Activated CD4-positive, alpha-beta T cell treated with anti-CD3 and anti-CD28 coated beads, Interleukin-2, amount 50 U/mL, for 16 hours (primary cell): ENCODE measurements at places on chromosomes 1 and 21.
A peak's percentile ranks its signal among the peaks of the same experiment; 100 is the strongest.

DNA sequence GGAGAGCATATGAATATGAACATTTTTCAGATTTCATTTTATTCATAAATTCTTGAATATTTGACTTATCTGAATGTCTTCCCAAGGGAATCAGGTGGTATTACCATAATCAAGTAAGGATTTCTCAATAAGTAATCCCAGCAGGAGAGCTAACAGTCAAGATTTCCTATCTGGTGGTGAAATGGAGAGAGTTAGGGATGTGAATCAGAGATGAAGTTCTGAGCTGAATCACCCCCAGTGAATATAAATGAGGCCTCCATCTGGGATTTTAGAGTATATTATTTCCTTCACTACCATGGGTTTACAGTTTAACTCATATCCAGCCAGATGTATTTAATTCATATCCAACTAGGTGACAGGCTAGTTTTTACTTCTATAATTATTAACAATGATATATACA, 61.5 kb upstream of the RGS2 start:
- no peak for DNase-seq

- DNase-seq, result no peak
Measured at GRCh38 chr1:17520041-17520440, 19.5 kb upstream of the ARHGEF10L start.

DNA sequence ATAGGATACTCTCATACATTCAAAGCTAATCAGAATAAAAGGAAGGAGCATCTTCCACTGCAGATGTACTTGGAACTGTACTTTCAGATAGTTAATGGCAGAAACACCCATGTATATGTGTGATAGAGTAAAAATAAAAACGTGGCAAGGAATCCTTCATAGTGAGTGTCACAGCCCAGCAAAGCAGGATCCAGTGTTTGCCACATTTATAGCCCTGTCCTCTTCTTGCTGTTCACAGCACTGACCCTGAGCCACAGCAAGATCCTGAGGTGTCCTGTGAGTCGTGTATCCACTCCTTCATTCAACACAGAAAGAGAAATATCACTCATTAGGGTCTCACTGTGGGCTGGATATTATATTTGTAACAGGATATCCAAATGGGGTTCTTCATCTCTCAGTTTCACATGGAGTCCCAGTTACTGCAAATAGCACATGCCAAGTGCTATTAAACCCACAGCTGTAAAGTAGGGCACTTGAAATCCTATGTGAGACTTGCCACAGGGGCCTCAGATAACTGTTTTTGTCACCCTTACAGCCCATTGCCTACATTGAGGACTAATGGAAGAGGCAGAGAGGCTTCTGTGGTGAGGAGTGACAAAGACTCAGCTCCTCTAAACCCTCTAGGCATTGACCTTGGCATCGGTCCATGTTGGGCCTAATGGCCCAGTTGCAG, 41.3 kb downstream of the CYP2J2 start:
- no peak for DNase-seq

DNA sequence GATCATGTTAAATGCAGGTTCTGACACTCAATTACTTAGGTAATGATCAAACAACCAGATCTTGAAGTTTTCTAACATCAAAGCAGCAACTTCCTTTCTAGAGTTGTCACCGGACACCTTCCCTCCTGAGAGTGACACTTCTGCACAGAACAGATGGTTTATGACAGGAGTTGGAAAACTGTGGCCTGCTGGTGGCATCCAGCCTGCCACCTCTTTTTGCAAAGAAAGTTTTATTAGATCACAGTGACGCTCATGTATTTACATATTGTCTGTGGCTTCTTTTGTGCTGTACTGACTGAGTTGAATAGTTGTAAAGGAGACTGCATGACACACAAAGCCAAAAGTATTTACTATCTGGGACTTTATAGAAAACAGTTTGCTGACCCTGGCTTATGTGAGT, 28.3 kb downstream of the DDR2 start:
- no peak for DNase-seq

- DNase-seq, result no peak
Measured at GRCh38 chr1:172145656-172146055, 274.8 kb upstream of the C1orf105 start.

- DNase-seq, result no peak
Measured at GRCh38 chr21:45901061-45901690, 80.4 kb upstream of the COL6A1 start.

DNA sequence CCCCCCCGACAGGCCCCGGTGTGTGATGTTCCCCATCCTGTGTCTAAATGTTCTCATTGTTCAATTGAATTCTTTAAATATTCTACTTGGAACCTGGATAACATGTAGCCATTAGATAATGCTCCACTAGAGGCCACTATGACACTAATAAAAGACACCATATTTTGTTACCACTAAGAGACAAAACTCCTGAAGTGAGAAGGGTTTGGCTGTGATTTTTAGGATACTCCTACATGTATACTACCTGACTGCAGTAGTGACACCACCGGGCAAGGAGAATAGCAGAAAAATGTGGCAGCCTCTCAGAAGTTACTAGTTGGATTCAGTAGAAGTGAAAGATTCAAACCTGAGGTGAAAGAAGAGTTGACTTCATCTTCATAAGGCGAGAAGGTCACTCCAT, 36.0 kb downstream of the F5 start:
- DNase-seq, result peak; percentile 54

GRCh38 chr1:6162341-6162740, 17.8 kb downstream of the CHD5 start:
- no peak for DNase-seq

DNA sequence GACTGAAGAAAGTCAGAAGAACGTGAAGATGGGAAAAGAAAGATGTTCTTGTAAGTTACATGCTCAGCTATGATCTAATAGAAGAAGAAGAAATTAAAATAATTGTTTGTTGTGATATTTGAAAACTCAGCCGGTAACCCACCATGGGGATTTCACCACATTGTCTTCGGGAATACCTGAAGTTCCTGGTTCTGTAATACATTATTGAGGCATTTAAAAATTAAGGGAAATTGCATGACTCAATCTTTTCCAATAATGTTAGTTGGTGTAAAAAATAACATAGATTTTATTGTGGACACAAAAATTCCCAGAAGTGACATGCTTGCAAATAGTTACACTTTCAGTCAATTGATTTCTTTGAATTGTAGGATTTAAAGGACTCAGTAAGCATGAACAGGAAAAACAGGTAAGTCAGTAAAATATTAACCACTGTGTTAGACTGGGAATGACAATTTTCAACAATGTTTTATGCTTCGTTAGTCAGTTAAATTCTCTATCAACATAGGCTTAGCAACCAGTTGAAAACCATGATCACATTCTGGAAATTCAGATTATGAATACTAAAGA, 745.1 kb downstream of the LTN1 start:
- DNase-seq, result no peak

DNA sequence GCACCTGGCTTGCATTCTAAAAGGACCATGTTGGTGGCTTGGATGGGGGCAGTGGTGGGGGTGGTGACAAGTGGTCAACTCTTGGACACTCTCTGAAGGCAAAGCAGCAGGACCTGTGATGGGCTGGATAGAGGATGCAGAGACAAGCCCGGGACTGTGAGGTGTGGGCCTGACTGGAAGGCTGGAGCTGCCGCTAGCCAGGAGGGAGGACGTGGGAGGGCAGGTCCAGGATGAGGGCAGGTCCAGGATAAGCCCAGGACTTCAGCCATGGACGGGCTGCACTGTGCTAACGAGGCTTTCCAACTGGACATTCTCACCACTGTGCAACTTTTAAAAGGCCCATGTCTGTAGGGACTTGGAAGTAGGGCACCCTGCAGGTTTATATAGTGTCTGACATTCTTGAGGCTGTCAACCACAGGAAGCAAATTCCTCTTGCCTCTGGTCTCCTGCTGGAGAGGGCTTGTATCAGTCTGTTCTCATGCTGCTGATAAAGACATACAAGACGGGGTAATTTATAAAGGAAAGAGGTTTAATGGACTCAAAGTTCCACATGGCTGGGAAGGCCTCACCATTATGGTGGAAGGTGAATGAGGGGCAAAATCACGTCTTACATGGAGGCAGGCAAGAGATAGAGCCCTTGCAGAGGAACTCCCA, 8.3 kb upstream of the C1orf167 start:
- DNase-seq, result no peak

DNA sequence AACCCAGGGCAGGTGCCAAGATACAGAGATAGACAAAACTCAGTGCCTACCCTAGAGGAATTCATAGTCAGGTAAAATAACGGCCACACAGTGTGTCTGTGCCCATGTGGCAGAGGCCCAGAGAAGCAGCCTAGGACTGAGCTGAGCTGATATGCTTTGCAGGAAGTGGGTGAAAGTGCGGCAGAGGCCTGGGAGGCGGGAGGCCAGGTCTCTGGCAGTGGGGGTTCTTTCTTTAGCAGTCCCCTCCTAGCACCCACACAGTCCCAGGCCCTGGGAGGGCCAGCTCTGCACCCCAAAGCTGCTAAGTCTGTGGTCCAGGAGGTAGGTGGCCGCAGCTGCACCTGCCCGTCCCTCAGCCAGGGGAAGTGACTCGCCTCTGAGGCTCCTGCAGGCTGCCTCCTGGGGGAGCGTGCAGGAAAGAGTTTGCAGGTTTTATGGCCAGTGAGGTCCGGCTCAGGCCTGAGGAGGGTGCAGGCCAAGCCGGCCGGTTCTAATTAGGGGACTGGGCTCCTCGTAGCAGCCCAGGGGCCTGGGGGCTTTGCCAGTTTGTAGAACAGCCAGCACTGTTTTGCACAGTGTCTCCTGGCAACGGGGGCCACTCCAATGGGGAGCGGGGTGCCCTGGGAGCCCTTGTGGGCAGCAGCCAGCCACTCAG, 107.9 kb downstream of the SPSB1 start:
- DNase-seq, result no peak

DNA sequence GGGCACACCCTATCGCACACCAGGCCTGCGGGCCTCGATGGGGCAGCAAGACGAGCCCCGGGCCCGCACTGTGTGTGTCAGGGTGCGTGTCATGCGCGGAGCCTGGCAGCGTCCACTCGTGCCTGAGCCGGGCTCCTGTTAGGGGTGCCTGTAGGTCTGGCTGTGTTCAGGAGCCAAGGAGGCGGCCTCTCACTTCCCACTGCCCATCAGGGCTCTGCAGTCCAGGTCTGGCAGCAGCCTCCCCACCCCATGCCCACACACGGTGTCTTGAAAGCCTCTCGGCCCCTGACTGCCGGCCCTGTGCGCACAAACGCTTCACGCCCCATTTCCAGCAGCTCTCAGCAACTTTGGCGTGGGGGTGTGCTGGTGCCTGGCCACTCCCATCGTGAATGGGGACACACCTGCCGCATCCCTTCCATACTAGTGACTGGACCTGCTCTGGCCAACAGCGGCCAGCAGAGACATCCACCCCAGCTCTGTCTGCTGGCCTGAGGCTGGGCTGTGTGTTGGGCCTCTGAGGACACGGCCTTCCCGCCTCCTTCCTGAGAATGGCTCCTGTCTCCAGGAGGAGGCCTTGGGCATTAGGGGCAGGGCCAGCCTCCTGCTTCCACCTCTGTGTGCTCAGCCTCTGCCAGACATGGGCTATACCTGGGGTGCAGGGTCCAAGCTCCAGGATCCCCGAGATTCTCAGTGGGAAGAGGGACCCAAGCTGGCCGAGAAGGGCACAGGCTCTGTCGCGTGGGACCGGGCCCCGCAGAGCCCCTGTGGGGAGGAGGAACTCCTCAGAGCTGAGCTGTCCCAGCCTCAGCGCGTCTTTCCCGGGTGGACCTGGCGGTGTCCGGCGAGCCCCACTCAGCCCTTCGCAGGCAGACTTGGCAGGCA, 41.8 kb upstream of the ACTRT2 start:
- no peak for DNase-seq

- no peak for DNase-seq
Measured at GRCh38 chr1:183792300-183792699, 12.6 kb upstream of the RGL1 start.

- no peak for DNase-seq
Measured at GRCh38 chr1:154629061-154629674, 21.2 kb upstream of the ADAR start.

DNA sequence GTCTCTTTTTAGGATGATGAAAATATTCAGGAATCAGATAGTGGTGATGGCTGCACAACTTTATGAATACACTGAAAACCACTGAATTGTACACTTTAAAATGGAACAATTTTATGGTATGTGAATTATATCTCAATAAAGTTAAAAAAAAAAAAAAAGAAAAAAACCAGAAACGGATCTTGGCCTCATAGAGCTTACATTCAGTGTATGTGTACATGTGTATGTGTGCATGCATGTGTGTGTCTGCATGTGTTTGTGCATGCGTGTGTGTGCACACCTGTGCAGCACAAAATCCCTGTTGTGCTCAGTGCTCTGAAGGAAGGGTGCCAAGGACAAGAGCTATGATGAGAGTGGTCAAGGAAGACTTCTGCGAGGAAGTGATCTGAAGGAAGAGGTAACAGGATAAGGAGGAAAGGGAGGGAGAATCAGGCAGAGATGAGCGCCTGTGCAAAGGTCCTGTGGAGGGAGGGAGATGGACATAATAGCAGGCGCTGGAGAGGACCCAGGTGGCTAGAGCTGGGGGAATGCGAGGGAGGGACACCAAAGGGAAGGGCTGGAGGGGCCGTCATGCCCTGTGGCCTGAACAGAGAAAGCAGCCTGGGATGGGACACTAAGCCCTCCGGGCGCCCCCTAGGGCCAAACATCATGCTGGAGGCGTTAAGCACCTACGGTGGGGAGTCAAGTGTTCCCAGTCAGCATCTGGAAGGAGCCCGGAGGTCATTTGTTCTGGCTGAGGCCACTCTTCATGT, 25.2 kb downstream of the NKAIN1 start:
- no peak for DNase-seq

GRCh38 chr1:101130673-101131072, 105.1 kb upstream of the DPH5 start:
- no peak for DNase-seq

DNA sequence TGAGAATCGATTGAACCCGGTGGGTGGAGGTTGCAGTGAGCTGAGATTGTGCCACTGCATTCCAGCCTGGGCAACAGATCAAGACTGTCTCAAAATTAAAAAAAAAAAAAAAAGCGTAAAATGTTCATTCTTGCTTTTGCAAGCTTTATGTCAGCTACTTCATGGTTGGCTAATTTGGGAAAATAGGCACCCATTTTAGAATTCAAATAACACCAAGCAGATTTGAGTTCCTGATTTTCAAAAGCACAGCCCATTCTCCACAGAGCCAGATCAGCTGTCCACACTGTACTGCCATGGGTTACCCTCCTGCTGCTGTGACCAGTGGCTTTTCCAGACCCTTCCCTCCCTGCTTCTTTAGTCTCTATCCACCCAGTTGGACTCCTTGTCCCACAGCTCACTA, 4.4 kb downstream of the THEM5 start:
- no peak for DNase-seq

- no peak for DNase-seq
Measured at GRCh38 chr1:37410105-37410504, 64.3 kb upstream of the ZC3H12A start.

DNA sequence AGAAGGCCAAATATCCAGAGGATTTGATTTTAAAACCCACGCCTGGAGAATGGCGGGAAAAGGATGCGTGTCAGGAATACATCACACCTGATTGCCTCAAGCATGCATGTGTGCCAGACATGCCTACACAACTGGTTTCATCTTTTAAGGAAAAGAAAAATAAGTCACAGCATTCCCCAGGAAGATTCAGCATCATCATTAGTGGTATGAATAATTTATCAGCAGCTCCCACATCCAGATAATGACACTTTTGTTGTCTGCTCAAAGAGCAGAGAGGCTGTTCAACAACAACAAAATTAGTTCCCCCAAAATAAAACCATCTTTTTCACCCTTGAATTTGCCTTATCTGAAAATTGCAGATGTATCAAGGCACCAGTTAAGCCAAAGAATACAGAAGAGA, 328.6 kb upstream of the C1orf87 start:
- no peak for DNase-seq

- DNase-seq, result peak; percentile 78
Measured at GRCh38 chr1:84995484-84996334, 1.2 kb downstream of the MCOLN2 start.

- no peak for DNase-seq
Measured at GRCh38 chr1:67874501-67875111, 41.3 kb upstream of the GNG12 start.
